ENCODE measurements at places on chromosomes 16 and 17.

DNA sequence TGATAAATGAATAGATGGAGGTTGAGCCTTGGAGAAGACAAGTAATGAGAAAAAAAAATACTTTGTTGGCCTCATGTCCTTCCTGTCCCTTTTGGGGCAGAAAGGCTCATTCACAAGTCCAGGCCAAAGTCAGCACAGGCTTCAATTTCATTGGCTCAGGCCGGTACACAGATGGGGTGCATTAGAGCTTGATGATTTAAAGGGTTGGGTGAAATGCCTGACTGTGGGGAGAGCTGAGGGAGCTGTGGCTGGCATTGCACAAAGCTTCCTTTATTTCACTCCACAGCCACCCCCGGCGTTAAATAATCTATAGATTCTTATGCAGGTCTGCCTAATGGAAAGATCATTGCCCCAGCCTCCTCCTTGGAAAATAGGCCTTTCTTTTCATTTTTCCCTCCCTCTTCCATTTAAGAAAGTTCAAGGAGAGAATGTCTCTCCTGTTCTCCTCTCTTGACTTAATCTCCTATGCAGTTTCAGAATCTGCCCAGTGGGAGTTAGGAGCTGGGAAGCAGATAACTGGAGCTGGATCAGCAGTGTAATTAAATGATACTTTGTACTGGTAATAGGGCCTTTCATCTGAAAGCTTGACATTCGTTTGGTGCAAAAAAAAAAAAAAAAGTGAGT lies 24.4 kb downstream of the YPEL2 start:
- DNase-seq: no peak

- no peak for DNase-seq
These were observed 12.0 kb downstream of the GABARAPL2 start for GRCh38 chr16:75578212-75578611.

DNA sequence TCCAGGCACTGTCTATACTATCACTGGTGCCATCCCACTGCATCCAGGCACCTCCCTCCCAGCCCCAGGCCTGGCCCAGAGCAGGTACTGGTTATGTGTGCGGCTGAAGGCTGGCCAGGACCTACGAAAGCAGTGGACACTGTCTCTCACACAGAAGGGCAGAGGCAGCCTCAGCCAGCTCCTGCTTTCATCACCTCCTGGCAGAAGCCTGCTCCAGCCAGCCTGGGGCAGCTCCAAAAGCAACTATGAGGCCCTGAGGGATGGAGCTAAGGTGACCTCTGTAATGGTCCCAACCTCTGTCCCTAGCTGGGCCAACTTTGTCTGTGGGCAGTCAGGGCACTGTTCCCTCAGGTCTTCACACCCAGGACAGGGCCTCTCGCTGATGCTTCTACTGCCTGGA lies 18.8 kb downstream of the HSD11B2 start:
- DNase-seq: no peak

DNA sequence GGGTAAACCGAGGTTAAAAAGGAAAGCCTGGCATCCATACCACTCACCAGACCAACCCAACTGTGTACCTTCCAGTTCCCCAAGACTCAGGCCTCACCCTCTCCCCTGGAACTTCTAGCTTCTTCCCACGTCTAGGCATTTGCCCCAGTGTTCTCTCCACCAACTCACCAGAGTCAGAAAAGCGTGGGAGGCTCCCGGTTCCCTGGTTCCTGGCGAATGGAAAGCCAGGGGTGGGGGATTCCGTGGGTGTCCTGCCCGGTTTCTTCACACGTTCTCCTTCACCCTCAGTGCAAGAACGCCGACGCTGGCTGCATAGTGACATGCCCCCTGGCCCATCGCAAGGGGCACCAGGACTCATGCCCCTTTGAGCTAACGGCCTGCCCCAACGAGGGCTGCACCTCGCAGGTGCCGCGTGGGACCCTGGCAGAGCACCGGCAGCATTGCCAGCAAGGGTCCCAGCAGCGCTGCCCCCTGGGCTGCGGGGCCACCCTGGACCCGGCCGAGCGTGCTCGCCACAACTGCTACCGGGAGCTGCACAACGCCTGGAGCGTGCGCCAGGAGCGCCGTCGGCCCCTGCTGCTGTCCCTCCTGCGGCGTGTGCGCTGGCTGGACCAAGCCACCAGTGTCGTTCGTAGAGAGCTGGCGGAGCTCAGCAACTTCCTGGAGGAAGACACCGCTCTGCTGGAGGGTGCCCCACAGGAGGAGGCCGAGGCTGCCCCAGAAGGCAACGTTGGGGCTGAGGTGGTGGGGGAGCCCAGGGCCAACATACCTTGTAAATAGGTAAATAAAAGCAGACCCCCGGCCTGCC lies 1.7 kb downstream of the RNF151 start:
- DNase-seq: no peak

DNA sequence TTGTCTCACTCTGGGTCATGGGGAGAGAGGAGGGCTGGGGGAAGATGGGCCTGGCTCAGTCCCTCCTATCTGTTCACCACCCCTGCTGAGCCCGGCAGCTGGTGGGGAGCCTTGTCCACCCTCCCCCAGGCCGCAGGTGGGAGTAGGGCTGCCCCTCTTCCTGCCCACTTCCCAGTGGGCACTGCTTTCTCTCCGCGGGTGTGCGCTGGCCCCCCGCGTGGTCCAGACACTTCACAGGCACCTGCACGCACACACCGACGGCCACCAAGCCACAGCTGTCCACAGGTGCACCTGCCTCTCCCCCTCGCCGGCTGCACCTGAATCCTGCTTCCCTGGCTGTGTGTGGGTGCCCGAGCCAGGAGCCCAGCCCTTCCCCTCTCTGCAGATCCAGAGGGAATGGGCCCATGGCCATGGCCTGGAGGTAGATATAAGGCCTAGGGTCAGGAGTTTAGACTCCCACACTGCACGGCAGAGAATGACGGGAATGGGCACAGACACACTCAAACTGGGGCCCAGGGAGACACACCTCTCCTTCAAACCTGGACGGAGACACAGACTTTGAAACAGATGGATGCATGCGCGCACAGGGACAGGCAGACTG lies 2.0 kb downstream of the NHERF2 start:
- DNase-seq: no peak

DNA sequence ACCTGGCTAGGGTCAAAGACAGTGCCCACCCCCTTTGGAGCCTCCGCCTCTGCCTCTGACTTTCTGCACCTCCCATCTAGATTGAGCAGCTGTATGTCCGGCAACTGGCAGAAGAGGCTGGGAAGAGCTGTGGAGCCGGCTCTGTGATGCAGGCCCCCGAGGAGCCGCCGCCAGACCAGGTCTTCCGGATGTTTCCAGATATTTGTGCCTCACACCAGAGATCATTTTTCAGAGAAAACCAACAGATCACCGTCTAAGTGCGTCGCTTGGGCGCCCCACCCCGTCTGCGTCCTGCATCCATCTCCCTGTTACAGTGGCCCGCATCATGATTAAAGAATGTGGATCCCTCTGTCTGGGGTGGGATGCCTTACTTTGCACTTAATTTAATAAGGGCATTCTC lies 22.1 kb downstream of the IRF8 start:
- DNase-seq: no peak

- DNase-seq: no peak
These were observed 546.3 kb upstream of the CDH11 start for GRCh38 chr16:65668064-65668595.

GRCh38 chr17:12712941-12713340 lies 47.3 kb downstream of the MYOCD start:
- DNase-seq: no peak

DNA sequence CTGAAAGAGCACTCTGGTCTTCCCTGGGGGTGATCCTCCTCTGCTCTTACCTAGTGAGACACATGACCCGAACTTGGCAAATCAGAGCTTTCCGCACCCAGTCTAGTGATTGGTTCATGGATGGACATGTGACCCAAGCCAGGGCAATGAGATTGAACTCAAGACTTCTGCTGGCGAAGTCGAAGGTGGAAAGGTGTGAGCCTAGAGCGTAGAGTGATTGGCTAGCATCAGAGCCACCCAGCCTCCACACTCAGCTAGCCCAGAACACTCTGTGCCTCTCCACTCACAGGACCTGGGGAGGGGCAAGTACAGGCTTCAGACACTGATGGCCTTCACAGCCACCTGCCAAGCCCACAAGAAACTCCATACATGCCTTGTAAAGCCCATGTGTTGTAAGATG lies 17.6 kb downstream of the ATPAF2 start:
- DNase-seq: no peak

DNA sequence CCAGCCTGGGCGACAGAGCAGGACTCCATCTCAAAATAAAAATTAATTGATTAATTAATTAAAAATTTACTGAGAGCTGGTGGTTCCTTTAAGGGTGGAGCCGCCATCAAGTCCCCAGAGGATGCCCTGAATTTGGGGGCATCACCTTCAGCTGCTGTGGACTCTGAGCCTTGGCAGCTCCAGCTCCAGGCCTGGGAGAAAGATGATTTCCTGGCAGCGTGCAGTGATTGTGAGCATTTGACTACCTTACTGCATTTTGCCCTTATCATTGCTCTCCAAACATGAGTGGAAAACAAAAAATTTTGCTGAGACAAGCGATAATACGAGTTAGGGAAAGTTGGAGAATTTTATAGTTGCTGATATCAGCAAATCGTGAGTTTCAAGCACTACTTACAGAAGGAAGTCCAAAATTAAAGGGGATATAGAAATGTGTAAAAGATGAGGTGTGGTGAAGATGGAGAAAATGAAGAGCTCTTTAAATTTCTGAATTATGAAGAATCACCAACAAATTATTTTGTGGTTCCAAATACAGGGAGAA lies 2.6 kb upstream of the ITGAD start:
- no peak for DNase-seq

DNA sequence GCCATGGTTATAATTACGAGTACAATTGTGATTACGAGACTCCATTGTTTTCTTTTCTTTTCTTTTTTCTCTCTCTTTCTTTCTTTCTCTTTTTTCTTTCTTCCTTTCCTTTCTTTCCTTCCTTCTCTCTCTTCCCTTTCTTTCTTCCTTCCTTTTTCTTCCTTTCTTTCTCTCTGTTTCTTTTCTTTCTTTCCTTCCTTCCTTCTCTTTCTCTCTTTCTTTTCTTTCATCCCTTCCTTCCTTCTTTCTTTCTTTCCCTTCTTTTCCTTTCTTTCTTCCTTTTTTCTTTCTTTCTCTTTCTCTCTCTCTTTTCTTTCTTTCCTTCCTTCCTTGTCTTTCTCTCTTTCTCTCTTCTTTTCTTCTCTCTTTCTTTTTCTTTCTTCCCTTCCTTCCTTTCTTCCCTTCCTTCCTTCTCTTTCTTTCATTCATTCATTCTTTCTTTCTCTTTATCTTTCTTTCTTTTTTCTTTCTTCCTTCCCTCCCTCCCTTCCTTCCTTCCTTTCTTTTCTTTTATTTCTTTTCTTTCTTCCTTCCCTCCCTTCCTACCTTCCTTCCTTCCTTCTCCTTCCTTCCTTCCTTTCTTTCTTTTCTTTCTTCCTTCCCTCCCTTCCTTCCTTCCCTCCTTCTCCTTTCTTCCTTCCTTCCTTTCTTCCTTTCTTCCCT lies 14.1 kb upstream of the NTN1 start:
- DNase-seq: no peak

Measured in activated T-helper 1 cell treated with Interleukin-2 at 50 U/mL for 16 hours (primary cell).